Muscle of back (tissue), 13 donors: ENCODE measurements at places on chromosomes 13 and 19. TPM values are rescaled to one million over a fixed set of nuclear protein-coding genes. Genes with fewer than 3 reads are reported as not detected.

- DNase-seq: no peak
Observed at GRCh38 chr13:38417241-38417640, 67.6 kb downstream of the UFM1 start.

DNA sequence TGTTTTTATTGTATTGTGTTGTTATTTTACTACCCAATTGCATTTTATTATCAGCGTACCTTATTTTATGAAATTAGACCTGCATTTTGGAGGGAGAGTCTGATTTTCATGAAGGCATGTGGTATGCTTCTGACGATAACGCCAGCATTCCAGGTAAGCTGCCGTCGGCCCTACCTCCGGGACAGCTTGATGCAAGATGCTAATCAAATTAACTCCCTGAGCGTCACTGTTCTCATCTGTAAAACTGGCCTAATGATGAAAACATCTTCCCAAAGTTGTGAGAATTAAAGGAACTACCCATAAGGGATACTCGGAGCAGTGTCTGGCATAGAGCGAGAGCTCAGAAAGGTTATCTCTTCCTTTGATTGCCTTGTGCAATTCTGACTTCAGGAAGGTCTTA is 12.9 kb upstream of the LAIR2 start:
- DNase-seq: no peak

DNA sequence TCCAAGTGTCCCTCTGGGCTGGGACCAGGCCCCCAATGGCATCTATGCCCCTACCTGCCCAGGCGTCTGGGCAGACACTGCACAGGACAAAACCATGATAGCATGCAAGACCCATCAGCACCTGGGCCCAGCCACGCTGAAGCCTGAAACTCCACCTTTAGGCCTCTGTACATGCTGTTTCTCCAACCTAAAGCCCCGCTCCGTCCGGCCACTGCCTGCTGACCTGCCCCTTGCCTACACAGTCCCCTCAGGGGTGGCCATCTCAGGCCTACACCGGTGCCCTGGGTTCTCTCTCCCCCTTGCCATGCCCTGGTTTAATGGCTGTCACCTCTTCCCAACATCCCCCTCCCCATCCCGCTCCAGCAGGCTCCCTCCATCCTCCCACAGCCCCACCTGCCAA is 15.3 kb downstream of the GJA3 start:
- DNase-seq: no peak

DNA sequence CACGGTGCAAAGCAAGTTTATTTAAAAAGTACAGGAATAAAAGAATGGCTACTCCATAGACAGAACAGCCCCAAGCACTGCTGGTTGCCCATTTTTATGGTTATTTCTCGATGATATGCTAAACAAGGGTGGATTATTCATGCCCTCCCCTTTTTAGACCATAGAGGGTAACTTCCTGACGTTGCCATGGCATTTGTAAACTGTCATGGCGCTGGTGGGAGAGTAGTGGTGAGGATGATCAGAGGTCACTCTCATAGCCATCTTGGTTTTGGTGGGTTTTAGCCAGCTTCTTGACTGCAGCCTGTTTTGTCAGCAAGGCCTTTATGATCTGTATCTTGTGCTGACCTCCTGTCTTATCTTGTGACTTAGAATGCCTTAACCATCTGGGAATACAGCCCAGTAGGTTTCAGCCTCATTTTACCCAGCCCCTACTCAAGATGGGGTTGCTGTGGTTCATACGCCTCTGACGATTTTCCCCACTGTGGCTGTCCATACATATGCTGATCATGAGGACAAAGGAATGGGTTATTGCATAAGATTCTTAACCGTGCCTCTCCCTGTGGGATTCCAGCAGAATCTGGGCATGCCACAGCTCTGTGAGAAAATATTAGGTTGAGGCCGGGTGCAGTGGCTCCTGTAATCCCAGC is 36.9 kb upstream of the ZNF507 start:
- DNase-seq: no peak

GRCh38 chr19:47765523-47766358 is 12.8 kb upstream of the SELENOW start:
- peak; percentile 73 for DNase-seq

DNA sequence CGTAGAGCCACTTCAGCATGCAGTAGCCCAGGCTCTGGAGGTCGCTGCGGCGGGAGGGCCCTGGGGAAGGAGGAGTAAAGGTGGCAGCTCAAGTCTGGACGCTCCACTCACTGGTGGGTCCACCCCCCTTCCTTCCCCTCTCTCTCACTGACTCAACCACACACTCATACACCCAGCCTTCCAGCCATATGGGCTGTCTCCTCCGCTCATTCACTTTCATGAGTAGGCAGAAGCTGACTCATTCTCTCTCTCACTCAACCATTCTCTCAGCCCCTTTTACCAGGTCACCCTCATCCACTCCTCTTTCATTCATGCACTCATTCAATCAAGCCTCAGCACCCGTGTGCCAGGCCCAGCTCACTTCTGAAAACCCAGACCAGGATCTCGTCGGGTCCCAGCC is 27.5 kb upstream of the SIGLEC11 start:
- DNase-seq: no peak

- DNase-seq: no peak
Observed at GRCh38 chr13:71699342-71699741, 167.7 kb downstream of the DACH1 start.

The IGSF23 gene
- not detected for polyA plus RNA-seq

DNA sequence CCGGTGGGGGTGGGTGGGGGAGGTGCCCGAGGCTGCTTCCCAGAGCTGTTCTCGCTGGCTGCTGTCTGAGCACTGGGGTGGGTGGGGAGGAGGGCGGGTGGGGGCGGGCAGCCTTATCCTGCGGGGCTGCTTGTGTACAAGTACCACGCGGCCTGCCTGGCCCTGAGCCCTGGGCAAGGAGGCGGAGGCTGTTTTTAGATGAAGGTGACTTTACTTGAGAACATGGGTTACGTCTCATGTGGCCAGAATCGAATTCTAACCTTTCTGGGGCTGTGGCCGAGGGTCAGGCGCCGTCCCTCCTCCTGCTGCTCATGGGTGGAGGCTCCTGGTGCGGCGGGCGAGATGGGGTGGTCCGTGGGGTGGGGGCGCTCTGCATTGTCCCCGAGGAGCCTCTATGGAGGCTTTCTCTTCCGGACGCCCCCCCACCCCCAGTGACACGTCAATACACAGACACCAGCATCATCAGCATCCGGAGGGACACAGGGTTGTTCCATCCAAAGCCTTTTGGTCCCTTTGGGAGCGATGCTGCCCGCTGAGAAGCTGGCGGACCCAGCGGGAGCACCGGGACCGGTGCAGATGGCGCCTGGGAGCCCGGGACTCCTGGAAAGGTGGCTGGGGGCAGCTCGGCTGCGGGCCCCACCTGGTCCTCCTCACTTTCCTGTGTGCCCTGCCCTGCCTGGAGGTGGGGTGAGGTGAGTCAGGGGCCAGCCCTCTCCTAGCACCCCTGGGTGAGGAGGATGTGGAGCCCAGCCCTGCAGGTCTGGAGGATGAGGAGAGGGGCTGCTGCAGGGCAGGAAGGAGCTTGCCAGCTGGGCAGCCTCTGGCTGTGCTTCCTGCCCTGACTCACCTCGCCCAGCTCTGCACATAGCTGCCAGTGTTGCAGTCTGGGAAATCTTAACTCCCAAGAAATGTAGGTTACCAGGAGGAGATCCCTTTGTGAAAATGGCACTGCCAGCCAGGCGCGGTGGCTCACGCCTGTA is 3.4 kb downstream of the BSG start:
- DNase-seq: no peak

The ITGBL1 gene
- 3.1 TPM for polyA plus RNA-seq

- no peak for DNase-seq
Observed at GRCh38 chr13:106416645-106417044, 118.8 kb downstream of the EFNB2 start.

GRCh38 chr13:79196366-79196765 is 209.7 kb downstream of the RBM26 start:
- DNase-seq: no peak

DNA sequence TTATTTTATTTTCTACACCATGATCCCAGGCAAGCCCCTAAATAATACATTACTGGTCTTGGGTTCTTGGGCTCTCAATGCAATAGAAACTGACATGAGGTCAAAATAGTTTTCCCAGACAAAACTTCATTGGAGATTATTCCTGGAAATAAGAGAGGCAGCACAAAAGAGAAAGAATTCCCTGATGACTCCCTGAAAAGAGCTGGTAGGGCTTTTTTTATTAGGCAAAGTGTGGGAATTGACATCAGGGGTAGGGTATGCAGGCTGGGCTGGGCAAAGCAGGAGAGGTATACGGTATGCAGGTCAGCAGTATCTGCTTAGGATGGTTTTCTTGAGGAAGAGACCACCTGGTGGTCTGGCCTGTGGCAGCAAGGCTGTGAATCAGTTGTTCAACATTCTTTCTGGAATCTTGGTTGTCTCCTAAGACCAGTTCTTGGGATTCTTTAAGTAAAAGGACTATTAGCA is 9.3 kb upstream of the IGFL3 start:
- DNase-seq: peak; percentile 5

- no peak for DNase-seq
Observed at GRCh38 chr13:87570669-87571068, 100.5 kb upstream of the SLITRK5 start.

DNA sequence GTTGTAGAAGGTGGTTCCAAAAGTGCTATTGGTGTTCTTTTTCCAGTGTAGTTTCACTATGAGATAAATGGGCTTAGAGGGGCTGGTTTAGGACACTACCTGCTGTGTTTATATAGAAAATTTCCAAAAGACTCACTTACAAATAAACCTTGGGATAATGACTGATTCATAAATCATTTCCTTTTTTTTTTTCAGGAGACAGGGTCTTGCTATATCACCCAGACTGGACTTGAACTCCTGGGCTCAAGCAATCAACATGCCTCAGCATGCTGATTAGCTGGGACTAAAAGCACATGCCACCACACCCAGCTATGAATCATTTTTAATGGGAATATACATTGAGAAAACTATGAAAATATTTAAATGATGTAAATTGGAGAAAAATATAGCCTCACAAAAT is 376.6 kb downstream of the PCDH9 start:
- no peak for DNase-seq

GRCh38 chr19:7337380-7338194 is 11.2 kb upstream of the ARHGEF18 start:
- DNase-seq: no peak

DNA sequence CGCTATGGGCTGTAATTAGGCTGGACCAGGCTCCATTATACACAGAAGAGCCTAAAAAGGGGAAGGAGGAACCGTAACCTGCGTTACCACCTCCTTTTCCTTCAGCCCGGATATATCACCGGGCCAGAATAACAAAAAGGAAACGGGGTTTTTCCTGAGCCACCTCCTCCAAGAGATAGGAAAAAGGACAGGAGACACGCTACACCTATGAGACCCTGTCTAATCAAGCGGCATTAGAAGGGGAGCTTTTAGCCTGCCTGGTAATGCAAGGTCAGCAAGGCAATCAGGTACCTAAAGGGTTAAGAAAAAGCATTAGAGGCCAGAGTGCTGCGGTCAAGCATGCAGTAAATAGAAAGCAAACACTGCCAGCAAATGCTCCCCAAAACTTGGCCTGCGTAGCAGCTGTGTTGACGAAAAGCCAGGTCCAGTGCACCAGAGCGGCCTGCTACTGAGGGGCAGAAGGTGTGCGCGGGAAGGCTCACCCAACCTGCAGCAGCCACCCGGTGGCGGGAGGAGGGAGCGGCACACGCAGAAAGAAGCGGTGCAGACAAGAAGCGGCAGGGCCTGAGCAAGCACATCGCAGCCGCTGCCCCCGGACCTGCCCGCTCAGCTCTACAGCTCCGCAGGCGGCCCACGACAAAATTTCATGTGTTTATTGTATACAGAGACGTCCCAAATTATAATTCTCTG is 1466.1 kb downstream of the UQCRFS1 start:
- peak; percentile 9 for DNase-seq

DNA sequence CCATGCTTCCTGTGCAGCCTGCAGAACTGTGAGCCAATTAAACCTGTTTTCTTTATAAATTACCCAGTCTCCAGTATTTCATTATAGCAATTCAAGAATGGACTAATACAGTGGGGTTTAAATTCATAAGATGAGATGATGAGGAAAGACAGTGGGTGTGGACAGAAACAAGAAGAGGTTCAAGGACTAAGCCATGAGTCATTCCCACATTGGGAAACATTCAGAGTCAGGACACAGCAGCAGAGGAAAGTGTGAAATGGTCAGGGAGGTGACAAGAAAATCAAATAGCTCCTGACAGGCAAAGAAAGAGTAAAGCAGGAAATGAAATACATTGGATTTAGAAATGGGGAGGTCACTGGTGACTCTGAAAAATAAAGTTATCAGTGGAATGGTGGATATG is 9.1 kb downstream of the ZNF841 start:
- DNase-seq: no peak

The GRIK5 gene
- polyA plus RNA-seq: 4.1 TPM

- no peak for DNase-seq
Observed at GRCh38 chr13:26053418-26053980, 1.7 kb upstream of the SHISA2 start.

The MCEMP1 gene
- 0.38 TPM for polyA plus RNA-seq

- peak; percentile 69 for DNase-seq
Observed at GRCh38 chr13:83666141-83666540, 216.1 kb downstream of the SLITRK1 start.

DNA sequence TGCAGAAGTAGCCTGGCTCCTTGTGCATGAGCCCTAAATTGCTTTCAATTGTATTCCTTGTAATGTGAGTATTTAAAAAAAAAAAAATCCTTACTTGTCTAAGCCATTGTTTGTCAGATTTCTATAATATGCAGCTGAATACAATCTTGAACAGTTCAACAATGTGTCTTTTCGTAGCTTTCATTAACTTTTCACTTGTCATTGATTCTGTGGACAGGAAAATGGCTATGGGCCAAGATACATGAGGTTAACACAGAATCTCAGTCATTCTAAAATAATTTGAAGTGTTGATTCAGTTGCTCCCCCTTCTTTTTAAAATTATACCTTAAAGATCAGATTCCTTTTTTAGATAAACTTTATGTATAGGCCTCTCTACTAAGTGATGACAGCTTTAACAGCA is 395.8 kb upstream of the KLF12 start:
- no peak for DNase-seq

DNA sequence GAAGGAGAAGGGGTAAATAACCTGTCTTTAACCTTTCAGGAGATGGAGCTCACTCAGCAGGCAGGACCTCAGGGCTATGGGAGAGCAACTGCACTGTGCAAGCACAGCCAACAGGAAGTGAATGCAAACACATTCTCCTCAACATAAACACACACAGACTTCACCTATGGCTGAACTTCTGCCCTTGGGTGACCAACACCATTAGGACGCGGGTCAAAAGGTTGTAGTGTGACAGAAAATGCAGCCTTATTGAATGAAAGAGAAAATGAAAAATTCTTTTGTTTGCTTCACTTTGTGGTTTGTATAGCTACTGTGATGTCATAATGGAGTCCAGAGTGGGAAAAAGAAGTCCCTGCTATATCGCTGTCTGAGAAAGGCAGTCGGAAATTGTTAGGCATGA is 323.0 kb downstream of the NDFIP2 start:
- no peak for DNase-seq

DNA sequence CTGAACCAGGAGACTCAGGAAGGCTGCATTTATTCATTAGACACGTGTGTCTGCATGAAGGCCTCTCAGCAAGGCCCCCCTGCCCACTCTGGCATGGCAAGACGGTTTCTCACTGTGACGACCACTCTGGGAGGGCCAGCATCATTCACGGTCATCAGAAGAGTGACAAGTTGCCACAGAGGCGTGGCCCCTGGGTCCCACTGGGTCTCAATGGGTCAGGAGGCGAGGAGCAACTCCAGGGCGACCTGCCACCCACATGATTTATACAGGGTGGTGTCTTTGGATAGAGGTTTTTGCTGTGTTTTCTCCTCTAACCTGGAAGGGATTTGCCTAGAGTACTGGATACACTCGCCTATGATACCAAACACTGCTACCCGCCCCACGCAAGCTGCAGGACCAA is 60.7 kb downstream of the KLF2 start:
- DNase-seq: no peak

- DNase-seq: no peak
Observed at GRCh38 chr13:88704600-88705275, 1033.6 kb downstream of the SLITRK5 start.
